Kidney epithelial cell (primary cell): ENCODE measurements at places on chromosomes 6 and 20. TPM values are rescaled to one million over a fixed set of nuclear protein-coding genes. Genes with fewer than 3 reads are reported as not detected.

- no peak for DNase-seq
Observed at GRCh38 chr6:75363304-75363703, 78.7 kb upstream of the TMEM30A start.

DNA sequence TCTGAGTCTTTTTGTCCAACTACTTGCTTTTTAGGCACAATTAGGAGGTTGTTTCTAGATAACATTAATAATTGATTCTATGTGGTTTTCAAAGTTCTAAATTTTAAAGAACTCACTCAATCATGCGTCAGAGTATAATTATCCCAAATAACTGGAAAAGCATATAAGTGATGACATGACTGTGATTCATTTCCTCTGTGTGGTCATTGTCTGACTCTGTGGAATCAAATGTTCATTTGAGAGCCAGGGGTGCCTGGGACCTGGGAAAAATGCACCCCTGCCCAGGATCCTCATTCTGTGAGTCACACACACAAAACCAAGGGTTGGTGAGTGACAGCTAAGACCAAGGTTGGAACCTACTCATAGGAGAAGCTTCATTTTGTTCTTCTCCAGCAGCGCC lies 127.1 kb upstream of the MLIP start:
- peak; percentile 91 for DNase-seq

DNA sequence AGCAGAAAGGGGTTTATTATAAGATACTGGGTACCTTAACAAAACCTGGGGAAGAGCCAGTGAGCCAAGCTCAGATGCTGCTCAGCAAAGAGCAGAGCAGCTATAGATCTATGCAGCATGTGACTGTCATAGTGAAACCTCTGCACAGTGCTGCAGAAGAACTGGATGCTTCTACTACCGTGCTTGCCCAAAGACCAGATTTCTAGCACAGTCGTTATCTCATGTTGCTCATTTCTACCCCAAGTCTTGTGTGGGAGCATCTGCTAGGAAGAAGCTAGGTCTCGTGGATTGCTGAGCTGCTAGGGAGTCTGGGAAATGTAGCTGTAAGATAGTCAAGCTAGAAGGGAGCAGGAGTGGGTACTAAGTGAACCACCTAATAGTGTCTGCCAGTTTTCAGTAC lies 31.7 kb upstream of the GNRH2 start:
- DNase-seq, result no peak

GRCh38 chr20:49521356-49521755 lies 38.9 kb upstream of the KCNB1 start:
- no peak for DNase-seq

- DNase-seq, result no peak
Observed at GRCh38 chr6:37081042-37081607, 75.7 kb downstream of the FGD2 start.

DNA sequence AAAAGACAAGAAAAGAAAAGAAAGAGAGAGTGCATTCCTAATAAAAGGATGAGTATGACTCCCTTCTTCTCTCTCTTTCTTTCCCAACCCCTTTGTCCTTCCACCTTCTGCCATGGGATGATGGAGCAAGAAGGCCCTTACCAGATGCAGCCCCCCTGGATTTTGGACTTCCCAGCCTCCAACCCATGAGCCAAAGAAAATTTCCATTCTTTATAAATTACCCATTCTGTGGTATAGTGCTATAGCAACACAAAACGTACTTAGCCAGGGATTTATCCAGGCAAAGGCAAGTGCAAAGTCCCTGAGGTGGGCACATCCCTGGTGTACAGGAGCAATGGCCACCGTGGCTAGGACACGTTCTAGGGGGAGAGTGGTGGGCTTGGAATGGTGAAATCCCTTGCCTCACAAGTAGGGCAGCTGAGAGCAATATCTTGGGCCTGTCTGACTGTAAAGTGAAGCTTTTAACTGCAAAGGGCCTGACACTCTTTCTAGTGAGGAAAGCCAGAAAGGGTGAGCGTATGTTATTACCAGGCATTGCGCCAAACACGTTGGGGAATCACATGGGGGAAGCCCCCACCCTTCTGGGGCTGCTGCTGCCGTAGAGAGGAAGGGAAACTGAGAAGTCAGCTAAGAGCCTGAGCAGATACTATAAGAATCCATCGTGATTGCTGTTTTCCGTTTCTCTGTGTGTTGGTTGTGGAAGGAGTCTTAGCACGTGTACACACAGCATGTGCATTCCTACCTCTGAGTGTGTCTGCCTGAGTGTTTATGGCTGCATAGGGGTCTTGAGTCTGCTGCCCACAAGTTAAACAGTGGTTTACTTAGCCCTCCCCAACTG lies 50.7 kb upstream of the SIRPA start:
- no peak for DNase-seq

- DNase-seq, result no peak
Observed at GRCh38 chr6:49646942-49647341, 10.3 kb upstream of the RHAG start.

DNA sequence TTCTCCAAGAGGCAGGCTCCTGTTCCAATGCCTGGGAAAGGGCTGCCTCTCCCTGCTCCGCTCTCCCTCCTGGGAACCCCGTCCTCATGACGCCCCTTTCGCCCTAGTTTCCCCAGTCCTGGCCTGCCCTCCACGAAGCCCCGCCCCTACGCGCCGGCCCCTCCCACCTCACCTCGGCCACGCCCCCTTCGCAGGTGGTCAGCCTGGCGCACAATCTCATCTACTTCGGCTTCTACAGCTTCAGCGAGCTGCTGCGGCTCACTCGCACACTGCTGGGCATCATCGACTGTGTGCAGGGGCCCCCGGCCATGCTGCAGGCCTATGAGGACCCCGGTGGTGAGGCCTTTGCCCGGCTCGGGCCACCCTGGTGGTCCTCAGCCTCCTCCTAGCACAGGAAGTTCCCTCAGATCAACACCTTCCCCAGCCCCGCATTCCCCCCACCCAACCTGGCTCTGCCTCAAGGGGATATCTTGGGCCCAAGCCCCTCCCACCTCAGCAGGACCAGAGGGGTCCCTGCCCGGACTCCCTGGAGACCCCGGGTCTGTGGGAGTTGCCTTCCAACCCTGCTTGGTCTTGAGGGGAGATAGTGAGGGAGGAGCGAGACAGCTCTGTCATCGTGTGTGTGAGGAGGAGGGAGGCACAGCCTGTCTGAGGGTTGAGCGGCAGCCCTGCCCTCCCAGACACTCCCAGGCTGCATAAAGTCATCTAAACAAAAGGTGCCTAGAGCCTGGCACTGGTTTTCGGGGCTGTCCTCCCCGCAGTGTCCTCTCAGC lies 40.3 kb downstream of the UQCC2 start:
- DNase-seq, result no peak

GRCh38 chr6:104601721-104602120 lies 258.0 kb downstream of the HACE1 start:
- DNase-seq, result no peak

Gene LAMA2
- total RNA-seq, result 1.1 and 1.4 TPM in 2 replicates
